Anterior cingulate cortex (tissue), 58 donors: ENCODE measurements at places on chromosomes 16 and 17.
A peak's percentile ranks its signal among the peaks of the same experiment; 100 is the strongest.

DNA sequence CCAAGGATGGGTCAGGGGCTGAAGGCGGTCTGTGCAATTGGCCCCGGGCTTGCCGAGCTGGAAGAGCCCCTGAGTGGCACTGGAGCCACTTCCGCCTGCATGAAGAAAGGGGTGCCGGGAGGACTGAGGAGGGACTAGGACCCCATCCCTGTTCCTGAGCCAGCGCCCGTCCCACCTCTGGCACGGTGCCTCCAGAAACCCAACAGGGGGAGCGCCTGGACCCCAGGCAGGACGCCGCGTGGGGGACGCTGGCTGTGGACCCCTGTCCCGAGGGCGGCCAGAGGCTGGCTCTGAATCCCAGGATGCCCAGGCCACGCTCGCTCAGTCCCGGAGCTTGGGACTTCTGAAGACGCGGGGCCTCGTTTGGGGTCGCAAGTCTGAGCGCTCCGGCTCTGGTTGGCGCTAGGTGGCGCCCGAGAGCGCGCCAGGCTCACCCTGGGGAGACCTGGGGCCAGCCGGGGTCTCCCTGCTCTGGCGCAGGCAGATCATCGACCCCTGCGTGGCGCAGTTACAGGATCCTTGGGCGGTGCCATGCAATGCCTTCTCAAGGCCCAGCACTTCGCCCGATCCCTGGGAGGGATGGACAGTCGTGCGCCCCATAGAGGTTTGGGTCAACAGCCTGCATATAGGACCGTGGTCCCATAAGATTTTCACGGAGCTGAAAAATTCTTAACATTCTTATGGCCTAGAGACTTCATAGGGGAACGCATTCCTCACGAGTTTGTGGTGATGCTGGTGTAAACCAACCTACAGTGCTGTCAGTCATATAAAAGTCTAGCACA, 58.5 kb upstream of the CREBBP start:
- DNase-seq, result peak; percentile 16

GRCh38 chr16:48084826-48085225, 71.0 kb downstream of the ABCC12 start:
- no peak for DNase-seq

DNA sequence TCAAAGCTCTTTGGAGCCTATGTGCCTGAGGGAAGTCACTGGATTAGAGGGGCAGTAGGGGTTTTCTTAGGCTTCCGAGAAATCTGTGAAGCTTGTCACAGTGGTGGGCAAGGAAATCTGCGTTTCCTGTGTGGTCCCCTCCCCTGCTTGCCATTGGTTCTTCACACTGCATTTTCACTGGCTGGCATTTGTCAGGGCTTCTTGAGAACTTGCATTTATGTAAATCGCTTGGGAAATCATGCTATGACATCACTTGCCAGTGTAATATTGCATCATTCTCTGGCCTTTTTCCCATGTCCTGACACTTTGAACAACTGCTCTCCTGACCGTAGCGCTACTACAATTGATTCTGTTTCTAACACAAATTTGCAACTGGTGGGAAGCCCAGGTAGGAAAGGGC, 1.8 kb downstream of the CACNG3 start:
- DNase-seq, result peak; percentile 62

- DNase-seq, result peak; percentile 45
These were observed 19.3 kb upstream of the NXPH3 start for GRCh38 chr17:49556223-49556943.

GRCh38 chr17:10775058-10775457, 28.8 kb downstream of the TMEM238L start:
- no peak for DNase-seq

DNA sequence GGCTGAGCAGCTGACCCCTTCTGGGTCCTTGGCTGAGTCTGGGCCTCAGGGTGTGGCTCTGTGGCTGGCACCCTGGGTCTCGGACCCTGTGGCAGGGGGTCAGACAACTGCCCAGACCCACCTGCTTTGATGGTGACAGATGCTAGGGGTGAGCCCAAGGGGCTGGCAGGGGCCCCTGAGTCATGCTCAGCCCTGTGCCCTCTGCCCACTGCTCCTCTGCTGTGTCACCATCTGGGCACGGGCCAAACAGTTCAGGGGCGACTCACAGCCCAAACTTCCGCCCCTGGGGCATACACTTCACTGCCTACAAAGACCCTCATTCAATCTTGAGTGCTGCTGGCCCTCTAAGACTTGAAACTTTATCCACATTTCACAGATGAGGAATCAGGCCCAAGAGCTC, 5.7 kb downstream of the ADGRG1 start:
- DNase-seq, result no peak

- DNase-seq, result no peak
These were observed 20.3 kb downstream of the HASPIN start for GRCh38 chr17:3744014-3744413.

DNA sequence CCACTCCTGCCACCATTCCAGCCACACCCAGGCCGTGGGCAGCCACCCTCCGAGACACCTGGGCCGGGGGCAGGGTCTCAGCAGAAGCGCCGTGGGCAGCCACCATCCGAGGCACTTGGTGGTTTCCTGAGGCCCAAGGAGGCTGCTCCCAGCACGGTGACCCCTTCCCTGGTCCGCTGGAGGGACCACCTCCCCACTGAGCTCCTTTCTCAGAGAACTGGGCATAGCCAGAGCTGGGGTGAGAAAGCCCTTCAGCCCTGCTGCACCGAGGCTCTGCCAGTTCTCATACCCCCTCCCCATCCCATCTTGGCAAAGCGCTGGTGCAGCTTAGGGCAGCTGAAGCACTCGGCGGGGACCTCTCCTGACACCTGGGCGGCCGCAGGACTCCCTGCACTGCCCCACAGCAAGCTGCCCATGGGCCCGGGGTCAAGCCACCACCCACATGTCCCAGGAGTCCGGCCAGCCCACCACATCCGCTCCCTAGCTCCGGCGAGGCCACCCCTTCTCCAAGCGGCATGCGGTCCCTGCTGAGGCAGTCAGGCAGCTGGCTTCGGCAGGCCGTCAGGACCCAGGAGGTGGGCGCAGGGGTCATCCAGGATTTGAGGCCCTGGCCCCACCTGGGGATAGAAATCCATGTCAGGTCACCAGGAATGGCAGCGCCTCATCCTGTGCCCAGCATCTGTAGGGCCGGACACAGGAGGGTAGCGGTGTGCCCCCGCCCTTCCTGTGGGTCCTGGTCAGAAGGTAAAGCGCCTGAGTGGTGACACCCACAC, 1.3 kb upstream of the CYBA start:
- DNase-seq, result no peak

GRCh38 chr17:53313746-53314145, 509.0 kb upstream of the KIF2B start:
- DNase-seq, result no peak

DNA sequence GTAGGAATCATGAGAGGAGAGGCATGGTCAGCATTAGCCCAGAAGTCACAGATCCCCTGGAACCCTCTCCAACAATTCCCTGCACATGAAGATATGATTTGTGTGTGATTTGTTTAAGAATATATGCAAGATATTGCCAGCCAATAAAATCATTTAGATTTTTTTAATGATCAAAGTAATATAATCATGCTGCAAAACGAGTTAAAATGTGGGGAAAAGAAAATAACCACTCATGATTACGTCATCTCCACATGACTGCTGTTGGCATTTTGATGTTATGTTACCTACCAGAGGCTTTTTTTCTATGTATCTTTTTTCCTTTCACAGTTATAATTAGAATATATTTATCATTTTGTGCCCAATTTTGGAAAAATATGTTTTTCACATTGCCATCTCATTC, 22.4 kb downstream of the SLC35G3 start:
- DNase-seq, result no peak

- DNase-seq, result no peak
These were observed 17.9 kb upstream of the TMIGD1 start for GRCh38 chr17:30351735-30352134.

- no peak for DNase-seq
These were observed 148.9 kb downstream of the MRTFB start for GRCh38 chr16:14219983-14220382.

- DNase-seq, result no peak
These were observed 42.2 kb downstream of the RBFOX3 start for GRCh38 chr17:79568661-79569060.

DNA sequence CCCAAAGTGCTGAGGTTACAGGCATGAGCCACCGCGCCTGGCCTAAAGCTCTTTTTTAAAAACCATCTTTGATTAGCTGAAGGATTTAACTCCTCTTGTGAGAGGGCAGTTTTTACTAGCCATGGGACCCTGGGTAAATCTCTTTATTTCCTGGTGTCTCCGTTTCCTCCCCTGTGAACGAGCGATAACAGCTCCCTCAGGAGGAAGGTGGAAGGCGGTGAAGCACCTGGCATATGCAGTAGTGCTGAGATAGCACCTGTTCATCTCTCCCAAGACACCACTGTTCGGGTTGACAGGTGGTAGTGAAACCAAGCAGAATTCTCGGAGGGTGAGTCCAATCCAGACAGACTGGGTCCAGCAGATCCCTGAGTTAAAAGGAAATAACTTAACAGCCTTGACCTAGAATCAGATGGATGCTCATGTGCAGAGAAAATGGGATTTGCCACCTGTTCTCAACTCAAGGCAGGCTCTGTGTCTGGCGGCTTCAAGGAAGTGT, 86.2 kb downstream of the CRISPLD2 start:
- no peak for DNase-seq

GRCh38 chr16:46986438-46986837, 13.0 kb upstream of the DNAJA2 start:
- DNase-seq, result no peak

DNA sequence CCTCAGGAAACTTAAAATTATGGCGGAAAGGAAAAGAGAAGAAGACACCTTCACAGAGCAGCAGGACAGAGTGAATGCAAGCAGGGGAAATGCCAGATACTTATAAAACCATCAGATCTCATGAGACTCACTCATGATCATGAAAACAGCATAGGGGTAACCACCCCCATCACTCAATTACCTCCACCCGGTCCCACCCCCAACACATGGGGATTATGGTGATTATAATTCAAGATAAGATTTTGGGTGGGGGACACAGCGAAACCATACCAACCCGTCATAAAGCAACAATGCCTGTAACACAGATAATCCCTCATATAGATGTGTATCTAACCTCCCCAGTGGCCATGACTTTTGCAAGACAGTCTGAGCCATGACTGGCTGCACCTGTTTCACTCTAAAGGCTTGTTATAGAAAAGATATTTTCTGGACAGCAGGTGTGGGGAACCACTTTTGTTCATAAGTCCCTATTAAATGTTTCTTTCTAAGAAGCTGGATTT, 7.0 kb upstream of the GSDMA start:
- no peak for DNase-seq

- peak; percentile 55 for DNase-seq
These were observed 14.6 kb upstream of the CIBAR2 start for GRCh38 chr16:85126705-85127378.

- no peak for DNase-seq
These were observed 199.1 kb downstream of the XYLT1 start for GRCh38 chr16:17271687-17272086.

DNA sequence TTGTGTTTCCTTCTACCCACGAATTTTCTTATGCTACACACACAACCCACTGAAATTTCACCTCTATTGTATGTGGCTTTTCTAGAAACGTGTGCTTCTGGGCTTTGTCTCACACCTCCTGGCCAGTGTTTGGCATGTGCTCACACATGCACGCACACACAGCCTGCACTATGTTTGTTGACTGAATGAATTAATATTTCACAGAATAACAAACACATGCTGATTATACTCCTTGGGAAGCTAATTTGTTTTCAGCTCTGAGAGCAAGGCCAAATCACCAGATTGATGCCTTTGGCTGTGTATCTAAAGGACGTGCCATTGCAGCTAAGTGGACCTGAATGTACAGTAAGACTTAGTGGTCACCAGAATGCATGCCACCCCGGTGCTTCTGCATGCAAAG, 210.7 kb downstream of the WWOX start:
- DNase-seq, result no peak

- DNase-seq, result no peak
These were observed 23.6 kb downstream of the BAHCC1 start for GRCh38 chr17:81418710-81419318.

DNA sequence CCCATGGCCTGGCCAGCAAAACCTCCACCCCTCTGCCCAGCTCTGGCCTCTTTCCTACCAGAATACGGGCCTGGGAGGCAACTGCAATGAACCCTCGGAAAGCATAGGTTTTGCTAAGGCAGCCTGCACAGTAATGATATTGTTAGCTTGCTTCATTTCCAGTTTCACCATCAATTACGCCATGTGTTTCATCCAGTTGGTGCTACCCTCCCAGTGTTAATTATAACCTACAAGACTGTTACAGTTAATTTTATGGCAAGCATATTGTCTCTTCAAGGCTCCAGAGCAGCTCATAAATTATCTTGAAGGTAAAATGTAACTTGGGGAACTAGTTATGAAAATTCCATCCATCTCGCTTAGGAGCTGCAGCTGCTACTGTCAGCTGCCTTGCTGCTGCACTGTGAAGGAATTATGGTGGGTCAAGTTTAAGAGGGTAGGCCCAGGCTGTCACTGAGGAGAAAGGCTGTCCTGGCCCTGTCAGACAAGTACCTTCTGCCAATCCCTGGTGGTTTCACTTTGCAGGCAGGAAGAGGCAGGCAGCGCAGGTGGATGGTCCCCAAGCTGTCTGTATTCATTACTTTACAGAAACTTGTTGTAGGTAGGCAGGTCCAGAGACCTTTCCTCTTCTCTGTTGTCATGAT, 242.9 kb downstream of the FTO start:
- DNase-seq, result no peak

DNA sequence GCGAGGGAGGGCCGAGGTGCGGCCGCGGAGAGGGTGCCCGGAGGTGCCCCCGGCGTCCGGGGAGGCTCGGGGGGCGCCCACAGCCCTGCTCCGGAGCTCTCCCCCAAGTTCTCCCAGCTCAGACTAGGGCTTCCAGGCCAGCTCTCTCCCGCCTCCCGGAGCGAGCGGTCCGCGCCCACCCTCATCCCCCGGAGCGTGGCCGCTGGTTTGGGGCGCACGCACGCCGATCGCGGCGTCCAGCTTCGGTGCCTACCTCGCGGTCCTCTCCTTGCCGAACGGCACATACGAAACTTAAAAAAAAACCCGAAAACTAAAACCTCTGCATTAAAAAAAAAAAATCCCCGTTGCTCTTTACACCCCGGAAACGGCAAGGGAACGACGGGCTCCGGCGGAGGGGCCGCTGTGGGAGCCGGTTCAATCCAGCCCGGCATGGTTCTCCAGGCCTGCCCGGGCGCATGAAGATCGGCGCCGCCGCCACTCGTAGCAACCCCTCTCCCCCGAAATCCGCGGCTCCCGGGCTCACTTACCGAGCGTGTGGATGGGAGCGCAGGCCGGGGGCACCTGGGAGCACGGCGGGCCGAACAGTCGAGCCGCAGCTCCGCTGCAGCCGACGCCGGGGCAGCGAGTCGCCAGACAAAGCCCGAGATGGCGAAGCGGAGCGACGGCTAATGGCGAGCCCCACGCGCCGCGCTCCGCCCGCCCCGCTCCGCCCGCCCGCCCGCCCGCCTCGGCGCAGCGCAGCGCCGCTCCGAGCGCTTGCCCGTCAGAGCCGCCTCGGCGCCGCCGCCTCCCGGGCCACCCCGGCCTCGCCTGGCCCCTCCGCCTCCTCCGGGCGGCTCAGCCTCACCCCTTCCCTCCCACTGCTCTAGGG, 973 bp upstream of the UBTF start:
- no peak for DNase-seq

- no peak for DNase-seq
These were observed 10.0 kb upstream of the SKAP1 start for GRCh38 chr17:48439875-48440505.
